ENCODE measurements at places on chromosomes 12 and 14. TPM values are rescaled to one million over a fixed set of nuclear protein-coding genes. Genes with fewer than 3 reads are reported as not detected.

Gene CCDC198
- total RNA-seq: not detected

Gene MYO1H
- total RNA-seq: not detected

Gene RPS6KL1
- 4.4 TPM for total RNA-seq

Gene KRT2
- not detected for total RNA-seq

Gene ADCY4
- total RNA-seq: 0.94 TPM

Gene PRIMA1
- not detected for total RNA-seq

Gene SLC10A1
- total RNA-seq: not detected

Gene UBR7
- total RNA-seq: 17.0 TPM

Gene DHRS7
- 31.9 TPM for total RNA-seq

Gene PLEKHH1
- total RNA-seq: 0.12 TPM

Gene SLCO1A2
- not detected for total RNA-seq

Gene MGP
- 5,324 TPM for total RNA-seq

Gene SMIM10L1
- 7.7 TPM for total RNA-seq

Gene TMED10
- total RNA-seq: 370 TPM

Gene SYCP3
- not detected for total RNA-seq

Gene NPAS3
- 0.10 TPM for total RNA-seq

Gene IL25
- total RNA-seq: not detected

Gene SMIM41
- total RNA-seq: not detected

Gene AKAP6
- 0.05 TPM for total RNA-seq

Gene SRRM4
- total RNA-seq: not detected

Gene ADAMTS20
- not detected for total RNA-seq

Gene KLC1
- 122 TPM for total RNA-seq

Gene GNB3
- 0.20 TPM for total RNA-seq

Gene TECPR2
- total RNA-seq: 18.0 TPM

Gene LRTM2
- not detected for total RNA-seq

Gene SERPINA10
- not detected for total RNA-seq

Gene RNFT2
- 3.2 TPM for total RNA-seq

Gene HOXC13
- not detected for total RNA-seq

Gene HSPA2
- 3.6 TPM for total RNA-seq

Gene GLT1D1
- total RNA-seq: not detected

Gene CLEC6A
- total RNA-seq: not detected

Gene NUDT4
- total RNA-seq: 62.0 TPM

Gene DEGS2
- total RNA-seq: not detected

Gene GAS2L3
- 3.3 TPM for total RNA-seq

Gene TAS2R7
- not detected for total RNA-seq

Gene C12orf54
- not detected for total RNA-seq

Gene DTX3
- total RNA-seq: 10.2 TPM

Gene CNOT2
- total RNA-seq: 78.7 TPM

Gene HCAR3
- total RNA-seq: not detected

Gene GSKIP
- 8.4 TPM for total RNA-seq

Gene DHRS2
- not detected for total RNA-seq

Gene SLC38A4
- 0.12 TPM for total RNA-seq

Measured in cardiac ventricle fibroblast (primary cell).